ENCODE measurements at places on chromosomes 12 and 14.

DNA sequence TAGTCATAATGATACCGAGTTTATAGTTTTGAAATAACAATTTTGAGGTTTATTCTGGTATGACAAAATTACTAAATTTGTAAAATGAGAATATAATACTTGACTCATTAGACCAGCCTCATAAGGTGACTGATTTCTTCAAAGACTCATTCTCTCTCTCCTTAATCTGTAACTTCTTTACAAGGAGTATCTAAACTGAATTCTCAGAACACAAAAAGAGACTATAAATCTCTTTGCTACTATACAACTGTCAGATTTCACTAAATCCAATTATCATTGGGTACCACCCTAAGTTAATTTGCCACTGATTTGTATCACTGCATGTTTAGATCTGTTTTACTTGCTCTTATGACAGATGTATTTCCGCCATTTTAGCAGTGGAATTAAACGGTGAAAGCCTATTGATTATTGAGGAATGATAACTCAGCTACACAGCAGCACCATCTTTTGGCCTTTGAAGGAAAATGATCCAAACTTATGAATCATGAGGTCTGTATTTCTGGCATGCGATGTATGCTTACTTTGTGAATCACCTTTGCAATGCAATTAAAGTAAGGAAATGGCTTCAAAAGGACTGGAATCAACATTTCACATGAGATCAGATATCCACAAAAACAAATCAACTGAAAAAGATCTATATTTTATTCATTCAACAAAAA is 161.2 kb downstream of the RERGL start:
- peak; percentile 27 for DNase-seq

GRCh38 chr12:13163868-13164635 is 32.5 kb upstream of the EMP1 start:
- DNase-seq: no peak

- no peak for DNase-seq
Measured at GRCh38 chr12:44720265-44720664, 155.8 kb downstream of the NELL2 start.

GRCh38 chr12:58711974-58712373 is 208.3 kb downstream of the LRIG3 start:
- no peak for DNase-seq

- no peak for DNase-seq
Measured at GRCh38 chr12:54917001-54917488, 62.7 kb downstream of the MUCL1 start.

DNA sequence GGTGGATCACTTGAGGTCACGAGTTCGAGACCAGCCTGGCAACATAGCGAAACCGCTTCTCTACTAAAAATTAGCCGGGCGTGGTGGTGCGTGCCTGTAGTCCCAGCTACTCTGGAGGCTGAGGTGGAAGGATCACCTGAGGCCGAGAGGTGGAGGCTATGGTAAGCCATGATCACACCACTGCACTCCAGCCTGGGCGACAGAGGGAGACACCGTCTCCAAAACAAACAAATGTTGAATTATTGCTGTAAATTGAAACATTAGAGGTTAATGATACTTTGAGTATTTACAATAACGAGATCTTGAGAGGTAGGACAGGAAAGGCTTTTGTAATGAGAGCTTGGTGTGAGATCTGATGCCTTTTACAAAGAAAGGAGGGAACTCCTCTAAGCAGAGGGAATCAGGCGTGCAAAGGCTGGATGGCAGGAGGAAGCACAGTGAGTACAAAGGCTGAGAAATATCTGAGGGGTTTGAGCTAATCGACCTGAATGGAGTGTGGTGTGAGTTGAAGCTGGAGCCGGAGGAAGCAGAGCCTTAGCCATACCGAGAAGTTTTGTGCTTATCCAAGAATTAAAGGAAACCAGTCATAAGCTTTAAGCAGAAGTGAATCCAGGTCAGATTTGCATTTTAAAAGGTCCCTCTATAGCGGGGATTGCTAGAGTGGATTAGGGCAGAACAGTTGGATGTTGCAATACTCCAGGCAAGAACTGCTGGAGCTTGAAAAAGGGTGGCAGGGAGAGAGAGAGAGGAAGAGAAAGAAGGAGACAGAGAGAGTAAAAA is 1.1 kb downstream of the RHNO1 start:
- DNase-seq: peak; percentile 37

GRCh38 chr12:106088811-106089485 is 49.8 kb downstream of the NUAK1 start:
- DNase-seq: no peak

DNA sequence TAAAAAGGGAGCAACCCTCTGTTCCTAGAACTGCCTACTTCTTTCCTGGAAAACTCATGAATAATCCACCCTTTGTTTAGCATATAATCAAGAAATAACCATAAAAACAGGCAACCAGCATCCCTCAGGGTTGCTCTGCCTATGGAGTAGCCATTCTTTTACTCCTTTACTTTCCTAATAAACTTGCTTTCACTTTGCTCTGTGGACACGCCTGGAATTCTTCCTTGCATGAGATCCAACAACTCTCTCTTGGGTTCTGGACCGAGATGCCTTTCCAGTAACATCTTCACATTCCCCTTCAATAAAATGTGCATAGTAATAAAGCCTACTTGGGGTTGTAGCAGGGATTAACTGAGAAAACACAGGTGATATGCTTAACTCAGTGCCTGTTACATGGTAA is 286.4 kb upstream of the AMIGO2 start:
- DNase-seq: no peak

GRCh38 chr14:59897757-59898383 is 22.1 kb upstream of the LRRC9 start:
- no peak for DNase-seq

DNA sequence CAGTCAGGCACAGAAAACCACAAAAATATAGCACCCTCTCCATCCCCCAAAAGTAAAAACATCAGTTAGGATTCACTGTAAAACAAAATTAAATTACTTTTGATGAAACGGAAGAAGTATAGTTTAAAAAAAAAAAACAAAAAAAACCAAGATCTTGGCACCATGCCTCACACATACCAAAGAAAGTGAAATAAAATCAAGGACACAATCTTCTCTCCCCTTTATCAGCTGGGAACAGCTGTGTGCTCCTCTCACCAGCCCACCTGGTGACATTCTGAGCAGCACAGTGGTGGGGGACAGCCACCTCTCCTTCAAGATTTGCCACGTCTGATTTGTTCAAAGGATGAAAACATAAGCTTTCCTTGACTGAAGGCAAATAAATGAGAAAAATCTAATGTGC is 55.5 kb downstream of the ESR2 start:
- no peak for DNase-seq

- no peak for DNase-seq
Measured at GRCh38 chr12:59151243-59151642, 230.9 kb upstream of the LRIG3 start.

DNA sequence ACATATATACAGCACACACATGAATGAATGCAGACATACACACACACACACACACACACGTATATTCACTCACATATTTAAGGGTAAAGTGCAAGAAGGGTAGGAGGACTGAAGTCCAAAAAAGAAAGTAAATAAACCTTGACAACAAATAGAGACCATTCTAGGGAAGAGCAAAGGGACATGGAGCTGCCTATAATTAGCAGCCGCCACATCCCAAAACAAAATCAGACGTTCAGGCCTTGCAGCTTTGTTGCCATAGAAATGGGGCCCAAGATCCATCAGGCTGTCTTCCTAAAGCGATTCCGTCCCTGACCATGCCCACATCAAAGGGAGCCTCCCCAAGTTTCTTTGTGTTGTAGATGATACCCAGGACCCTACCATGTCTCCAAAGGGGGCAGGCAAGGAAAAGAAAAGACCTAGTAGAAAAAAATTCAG is 703.5 kb upstream of the TBX3 start:
- no peak for DNase-seq

Data from NCI-H1417 treated with DMSO at 0.1 percent for 48 hours (cell line).